ENCODE measurements at places on chromosomes 6 and 20.

GRCh38 chr6:42744351-42744893, 1.5 kb downstream of the TBCC start:
- H3K4me3 ChIP-seq: peak overlapping the region; percentile 98
- no peak for DNase-seq
- H3K4me1 ChIP-seq: peaks cover 34% of the 10 kb centered on the region
- peak overlapping the region; percentile 70 for H3K27ac ChIP-seq
- H3K27me3 ChIP-seq: no peaks in the 10 kb centered on the region
- H3K36me3 ChIP-seq: peaks cover 7% of the 10 kb centered on the region

GRCh38 chr6:52074716-52075115, 12.7 kb downstream of the PKHD1 start:
- no peak overlapping the region for H3K4me3 ChIP-seq
- no peaks in the 10 kb centered on the region for H3K36me3 ChIP-seq
- peaks cover 31% of the 10 kb centered on the region for H3K4me1 ChIP-seq
- no peak overlapping the region for H3K27ac ChIP-seq
- no peak for DNase-seq

GRCh38 chr6:22789315-22789714, 219.9 kb downstream of the HDGFL1 start:
- H3K36me3 ChIP-seq: peaks cover 3% of the 10 kb centered on the region
- no peak overlapping the region for H3K4me3 ChIP-seq

DNA sequence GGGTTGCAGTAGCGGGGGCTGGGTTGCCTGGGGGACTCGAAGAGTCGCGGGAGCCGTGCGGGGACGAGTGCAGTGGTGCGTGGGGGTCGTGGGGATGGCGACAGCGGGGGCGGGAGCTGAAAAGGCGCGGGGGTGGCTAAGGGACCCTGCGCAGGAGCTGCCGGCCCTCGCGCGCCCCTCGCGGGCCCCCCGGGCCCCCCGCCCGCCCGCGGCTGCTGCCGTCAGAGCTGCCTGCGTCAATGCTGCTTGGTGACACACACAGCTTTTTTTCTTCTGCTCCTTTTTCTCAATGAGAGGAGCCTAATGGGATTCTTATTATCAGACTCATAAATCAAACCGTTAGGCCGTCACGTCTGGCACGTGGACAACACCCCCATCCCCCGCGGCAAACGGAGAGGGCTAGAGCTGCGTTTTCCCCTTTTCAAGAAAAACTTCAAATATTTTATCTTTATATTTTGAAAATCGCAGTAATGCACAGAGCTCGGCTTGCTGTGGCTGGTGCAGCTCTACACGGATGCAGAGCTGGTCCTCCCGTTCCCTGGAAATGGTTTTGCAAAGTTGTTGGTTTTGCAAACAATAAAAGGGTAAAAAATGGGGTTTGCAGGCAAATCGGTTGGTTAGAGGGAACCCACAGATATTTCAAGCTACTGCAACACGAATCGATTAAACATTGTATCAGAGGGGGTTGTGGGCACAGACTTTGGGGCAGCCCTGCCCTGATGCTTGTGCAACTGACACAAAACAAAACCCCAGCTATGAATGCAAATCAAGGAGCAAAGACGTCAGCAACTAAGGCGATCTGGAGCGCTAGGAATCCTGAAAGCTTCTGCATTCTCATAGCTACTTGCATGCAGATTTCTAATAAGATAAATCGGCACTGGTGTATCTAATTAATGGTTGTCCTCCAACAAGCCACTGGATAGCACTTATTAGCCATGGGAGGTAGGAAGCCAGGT, 161.4 kb downstream of the TBXT start:
- peak overlapping the region; percentile 50 for H3K27ac ChIP-seq
- no peak for DNase-seq
- peak overlapping the region; percentile 83 for H3K4me3 ChIP-seq
- no peaks in the 10 kb centered on the region for H3K36me3 ChIP-seq

DNA sequence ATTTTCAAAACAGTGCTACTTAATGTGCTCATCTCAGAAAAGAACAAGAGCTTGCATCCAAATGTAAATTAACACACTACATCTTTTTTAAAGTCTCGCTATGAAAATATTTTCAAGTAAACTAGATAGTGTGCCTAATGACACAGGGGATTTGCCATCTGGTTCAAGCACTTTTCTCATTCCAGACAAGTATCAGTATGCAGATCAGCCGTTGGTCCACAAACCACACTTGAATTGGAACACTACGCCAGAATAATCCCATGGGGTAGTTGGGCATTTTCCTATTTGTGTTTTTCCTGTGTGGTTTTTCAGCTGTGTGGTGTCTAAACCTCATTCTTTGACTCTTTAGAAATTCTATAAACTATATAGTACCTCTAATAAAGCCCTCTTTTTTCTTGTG, 256.2 kb downstream of the EPHA7 start:
- H3K4me3 ChIP-seq: no peak overlapping the region
- peaks cover 4% of the 10 kb centered on the region for H3K4me1 ChIP-seq
- H3K27me3 ChIP-seq: no peaks in the 10 kb centered on the region
- no peaks in the 10 kb centered on the region for H3K36me3 ChIP-seq
- no peak for DNase-seq

DNA sequence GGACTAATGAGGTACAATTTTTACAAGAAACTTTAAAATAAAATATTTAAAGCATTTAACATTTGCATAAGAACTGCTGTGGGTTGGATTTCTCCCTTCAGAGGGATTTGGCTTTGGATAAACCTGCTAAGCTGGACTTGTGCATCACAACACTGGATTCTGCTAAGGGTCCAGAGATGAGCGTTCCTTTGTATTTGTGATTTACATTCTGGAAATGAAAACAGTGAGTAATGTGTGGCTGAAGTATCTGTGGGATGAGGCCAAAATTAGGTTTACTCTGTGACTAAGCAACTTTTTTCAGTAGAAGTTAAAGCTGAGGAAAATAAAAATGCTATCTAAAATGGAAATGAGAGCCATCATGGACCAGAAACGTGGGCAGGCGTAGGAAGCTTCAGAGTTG, 494.3 kb downstream of the EPM2A start:
- no peak overlapping the region for H3K27ac ChIP-seq
- H3K4me3 ChIP-seq: no peak overlapping the region
- peaks cover 3% of the 10 kb centered on the region for H3K27me3 ChIP-seq
- no peaks in the 10 kb centered on the region for H3K36me3 ChIP-seq

DNA sequence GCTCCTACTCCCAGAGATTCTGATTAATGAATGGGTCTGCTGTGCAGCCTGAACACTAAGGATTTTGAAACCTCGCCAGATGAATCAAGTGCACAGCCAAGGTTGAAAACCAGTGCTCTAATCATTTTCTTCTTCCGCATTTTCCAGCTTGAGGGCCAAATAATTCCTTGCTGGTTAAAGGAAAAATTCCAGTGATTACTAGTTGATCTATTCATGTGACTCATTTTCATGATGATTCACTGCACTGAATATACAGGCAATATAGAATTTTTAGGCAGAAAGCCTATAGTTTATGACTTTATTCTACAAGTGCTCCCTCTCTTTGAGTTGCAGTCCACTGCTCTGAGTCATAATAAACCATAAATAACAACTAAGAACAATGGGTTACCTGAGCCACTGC, 80.6 kb upstream of the PROKR2 start:
- H3K27me3 ChIP-seq: peaks cover 27% of the 10 kb centered on the region
- H3K36me3 ChIP-seq: no peaks in the 10 kb centered on the region
- no peaks in the 10 kb centered on the region for H3K4me1 ChIP-seq
- no peak for DNase-seq
- H3K4me3 ChIP-seq: no peak overlapping the region

- H3K4me3 ChIP-seq: no peak overlapping the region
- no peak overlapping the region for H3K27ac ChIP-seq
- DNase-seq: no peak
- H3K27me3 ChIP-seq: peaks cover 32% of the 10 kb centered on the region
Observed at GRCh38 chr6:165834613-165835259, 171.7 kb upstream of the PDE10A start.

DNA sequence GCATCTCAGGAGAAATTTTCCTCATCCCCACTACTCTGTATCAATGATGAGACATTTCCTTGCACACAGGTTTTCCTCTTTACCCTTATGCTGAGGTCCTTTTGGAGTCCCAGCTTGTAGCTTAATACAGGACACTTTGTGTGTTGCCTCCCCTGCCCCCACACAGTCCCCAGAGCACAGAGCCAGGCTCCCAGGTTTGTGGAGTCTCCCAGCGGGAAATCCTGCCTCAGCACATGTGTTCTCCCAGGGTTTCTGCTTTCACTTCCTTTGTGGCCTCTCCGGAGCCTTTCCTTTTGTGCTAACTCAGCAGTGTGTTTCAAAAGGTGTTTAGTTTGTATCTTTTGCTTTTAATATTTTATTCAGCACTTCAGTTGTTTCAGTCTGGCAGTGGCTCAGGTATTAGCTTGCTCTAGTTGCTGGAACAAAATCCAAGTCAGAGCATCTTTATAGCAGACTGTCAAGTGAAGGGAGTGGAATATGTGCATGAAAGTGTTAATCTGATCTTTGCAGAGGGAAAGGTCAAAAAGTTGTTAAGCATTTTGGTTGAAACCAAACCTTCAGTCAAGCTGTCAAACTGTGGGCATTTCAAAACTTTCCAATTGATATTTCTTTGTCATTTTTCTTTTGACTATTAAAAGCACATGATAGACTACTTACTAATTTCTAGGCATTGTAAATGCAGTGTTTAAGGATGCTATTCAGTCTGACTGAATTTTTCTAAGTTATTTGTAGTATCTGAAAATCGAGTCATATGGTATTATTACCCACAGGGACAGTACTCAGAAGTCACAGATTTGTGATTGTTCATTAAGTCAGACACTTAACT, 8.6 kb downstream of the SNX9 start:
- DNase-seq: no peak
- peaks cover 29% of the 10 kb centered on the region for H3K36me3 ChIP-seq
- peaks cover 37% of the 10 kb centered on the region for H3K4me1 ChIP-seq

DNA sequence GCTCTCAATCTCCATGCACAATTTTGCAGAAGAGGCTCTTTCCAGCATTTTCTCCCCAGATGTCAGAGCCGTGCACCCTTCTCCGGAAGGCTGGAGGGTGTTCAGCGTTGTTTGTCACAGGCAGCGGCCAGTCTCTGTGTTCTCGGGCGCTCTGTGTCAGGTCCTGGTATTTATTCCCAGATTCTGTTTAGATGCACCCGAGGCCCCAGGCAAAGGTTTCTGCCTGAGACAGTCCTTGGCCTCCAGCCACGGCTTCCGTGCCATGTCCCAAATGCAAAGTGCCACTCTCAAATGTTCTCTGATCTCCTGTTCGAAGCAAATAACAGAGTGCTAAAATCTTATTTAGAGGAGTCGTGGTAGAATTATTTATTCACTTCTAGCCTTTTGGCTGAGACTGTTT, 140.3 kb upstream of the AGPAT4 start:
- peaks cover 22% of the 10 kb centered on the region for H3K27me3 ChIP-seq
- peaks cover 32% of the 10 kb centered on the region for H3K4me1 ChIP-seq
- no peak for DNase-seq
- H3K4me3 ChIP-seq: no peak overlapping the region

- H3K27ac ChIP-seq: no peak overlapping the region
- H3K27me3 ChIP-seq: peaks cover 6% of the 10 kb centered on the region
- H3K4me1 ChIP-seq: peaks cover 24% of the 10 kb centered on the region
- no peaks in the 10 kb centered on the region for H3K36me3 ChIP-seq
- DNase-seq: no peak
Observed at GRCh38 chr6:20055916-20056315, 156.4 kb downstream of the MBOAT1 start.

DNA sequence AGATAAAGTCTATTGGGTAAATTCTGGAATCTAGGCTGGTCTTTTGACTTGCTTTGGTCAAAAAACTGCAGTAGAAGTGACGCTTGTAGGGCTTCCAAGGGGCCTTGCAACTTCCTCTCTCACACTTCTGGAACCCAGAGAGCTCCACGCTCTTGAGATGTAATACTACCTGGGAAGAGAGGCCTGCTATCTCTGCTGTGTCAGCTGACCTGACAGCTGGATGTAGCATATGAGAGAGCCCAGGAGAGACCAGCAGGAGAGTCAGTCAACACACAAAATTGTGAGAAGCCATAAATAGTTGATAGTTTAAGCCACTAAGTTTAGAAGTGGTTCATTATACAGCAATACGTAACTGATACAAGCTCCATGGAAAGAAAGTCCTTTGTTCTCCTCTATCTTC, 7.8 kb upstream of the RSPO3 start:
- no peak overlapping the region for H3K27ac ChIP-seq
- no peak for DNase-seq
- H3K4me1 ChIP-seq: no peaks in the 10 kb centered on the region

DNA sequence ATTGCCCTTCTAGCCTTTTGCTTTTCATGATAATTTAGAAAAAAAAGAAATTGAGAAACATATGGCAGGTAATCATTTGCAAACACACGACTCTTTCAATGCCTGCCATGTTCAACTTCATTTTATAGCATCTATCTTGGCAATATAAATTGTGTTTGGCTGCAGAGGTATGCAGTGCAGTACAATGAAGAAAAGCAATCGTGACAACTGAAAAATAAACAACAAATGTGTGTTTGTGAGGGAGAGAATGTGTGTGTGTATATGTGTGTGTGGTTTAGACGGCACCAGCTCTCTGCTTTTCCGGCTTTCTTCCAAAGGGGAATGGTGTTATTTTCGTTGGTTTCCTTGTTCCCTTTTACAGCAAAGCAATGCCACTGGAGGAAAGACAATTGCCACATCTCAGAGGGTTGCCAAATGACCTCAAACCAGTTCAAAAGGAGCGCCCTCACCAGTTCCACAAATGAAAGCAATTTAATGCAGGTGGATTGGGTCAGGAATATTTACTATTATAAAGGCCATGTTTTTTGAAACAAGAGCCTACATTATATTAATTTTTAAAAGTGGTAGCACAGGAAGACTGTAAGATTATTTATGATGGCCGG, 587.2 kb downstream of the PRKN start:
- DNase-seq: no peak
- no peaks in the 10 kb centered on the region for H3K36me3 ChIP-seq
- no peak overlapping the region for H3K27ac ChIP-seq
- H3K4me1 ChIP-seq: no peaks in the 10 kb centered on the region
- H3K27me3 ChIP-seq: no peaks in the 10 kb centered on the region
- no peak overlapping the region for H3K4me3 ChIP-seq

- H3K27me3 ChIP-seq: peaks cover 56% of the 10 kb centered on the region
- no peak overlapping the region for H3K27ac ChIP-seq
- H3K36me3 ChIP-seq: no peaks in the 10 kb centered on the region
- H3K4me1 ChIP-seq: no peaks in the 10 kb centered on the region
Observed at GRCh38 chr20:24102749-24103333, 114.3 kb upstream of the GGTLC1 start.

- no peaks in the 10 kb centered on the region for H3K4me1 ChIP-seq
- no peak overlapping the region for H3K4me3 ChIP-seq
- peaks cover 3% of the 10 kb centered on the region for H3K27me3 ChIP-seq
- DNase-seq: no peak
Observed at GRCh38 chr6:110020888-110021287, 42.8 kb downstream of the GPR6 start.
